ENCODE measurements at places on chromosomes 12 and 14.

GRCh38 chr14:21308132-21308478 lies 28.2 kb downstream of the RPGRIP1 start:
- no peak for DNase-seq

DNA sequence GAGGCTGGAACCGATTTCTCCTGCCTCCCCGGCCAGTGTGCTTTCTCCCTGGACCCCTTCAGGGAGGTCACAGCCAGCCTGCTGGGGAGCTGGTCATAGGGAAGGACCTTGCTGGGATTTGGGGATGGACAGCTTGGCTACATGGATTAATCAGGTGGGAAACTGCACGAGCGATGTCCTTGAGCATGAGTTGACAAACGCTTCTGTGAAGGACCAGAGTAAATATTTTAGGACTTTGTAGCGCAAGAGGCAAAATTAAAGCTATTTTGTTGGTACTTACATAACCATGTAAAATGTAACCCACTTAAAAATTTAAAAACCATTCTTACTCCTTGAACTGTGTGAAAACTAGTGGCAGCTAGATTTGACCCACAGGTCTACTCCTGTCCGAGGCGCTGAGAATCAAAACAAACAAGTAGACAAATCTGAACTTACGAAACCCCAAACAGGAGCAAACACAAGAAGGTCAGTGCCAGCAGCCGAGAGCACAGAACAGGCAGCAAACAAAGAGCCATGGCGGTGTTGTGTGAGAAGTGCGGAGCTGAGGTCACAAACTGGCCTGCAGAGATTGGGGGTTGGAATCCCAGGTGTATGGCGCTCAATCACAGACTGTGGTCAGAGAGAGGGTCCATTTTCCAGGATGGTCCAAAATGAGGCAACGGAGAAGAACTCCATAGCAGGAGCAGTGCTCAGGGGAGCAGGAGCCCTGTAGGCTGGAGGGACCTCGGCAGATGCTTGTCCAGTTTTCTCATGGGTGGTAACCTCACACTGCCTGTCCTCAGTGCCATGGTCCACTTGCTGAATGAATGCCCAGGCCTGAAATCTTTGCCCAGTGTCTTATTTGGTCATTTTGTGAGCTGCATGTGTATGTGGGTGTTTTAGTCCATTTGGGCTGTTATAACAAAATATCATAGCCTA lies 79.2 kb upstream of the CLMN start:
- no peak for DNase-seq

DNA sequence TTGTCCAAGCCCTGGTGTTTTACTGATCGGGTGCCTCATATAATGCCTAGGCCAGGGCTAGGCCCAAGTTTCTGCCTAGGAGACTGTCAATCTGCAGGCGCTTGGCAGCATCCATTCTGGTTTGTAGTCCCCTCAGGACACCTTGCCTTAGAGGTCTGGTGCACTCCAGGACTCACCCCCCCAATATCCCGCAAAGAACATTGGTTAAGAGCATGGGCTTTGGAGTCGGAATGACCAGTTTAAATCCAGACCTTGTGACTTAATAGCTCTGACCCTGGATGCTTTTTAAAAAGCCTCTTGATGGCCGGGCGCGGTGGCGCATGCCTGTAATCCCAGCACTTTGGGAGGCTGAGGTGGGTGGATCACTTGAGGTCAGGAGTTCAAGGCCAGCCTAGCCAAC lies 60.0 kb downstream of the GALNT16 start:
- no peak for DNase-seq

DNA sequence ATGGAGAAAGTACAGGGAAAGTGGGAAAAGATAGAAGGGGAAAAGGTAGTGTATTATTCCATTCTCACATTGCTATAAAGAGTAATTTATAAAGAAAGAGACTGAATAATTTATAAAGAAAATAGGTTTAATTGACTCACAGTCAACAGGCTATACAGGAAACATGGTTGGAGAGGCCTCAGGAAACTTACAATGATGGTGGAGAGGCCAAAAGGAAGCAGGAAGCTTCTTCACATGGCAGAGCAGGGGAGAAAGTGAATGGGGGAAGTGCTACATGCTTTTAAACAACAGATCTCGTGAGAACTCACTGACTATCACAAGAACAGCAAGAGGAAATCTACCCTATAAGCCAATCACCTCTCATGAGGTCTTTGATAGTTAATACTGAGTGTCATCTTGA lies 725.0 kb upstream of the FLRT2 start:
- no peak for DNase-seq

GRCh38 chr12:70005864-70006618 lies 181.0 kb downstream of the MYRFL start:
- no peak for DNase-seq

DNA sequence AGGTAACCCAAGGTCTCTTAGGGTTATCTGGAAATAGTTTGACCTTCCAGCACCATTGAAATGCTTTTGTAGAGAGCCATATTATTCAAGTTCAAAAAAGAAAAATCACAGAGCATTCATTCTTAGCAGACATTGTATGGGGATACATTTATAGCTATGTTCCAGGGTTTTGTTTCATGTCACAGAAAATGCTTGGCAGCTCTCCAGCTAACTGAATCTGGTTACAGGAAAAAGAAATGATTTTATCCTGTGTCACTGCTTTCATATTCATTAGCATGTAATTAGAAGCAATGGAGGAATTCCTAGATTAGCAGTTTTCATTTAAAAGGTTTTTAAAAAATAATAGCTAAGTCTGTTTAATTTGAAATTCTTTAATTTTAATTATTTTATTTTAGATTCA lies 78.9 kb downstream of the SNAPC1 start:
- DNase-seq, result peak; percentile 32

GRCh38 chr12:92363295-92364146 lies 217.9 kb upstream of the BTG1 start:
- peak; percentile 61 for DNase-seq

DNA sequence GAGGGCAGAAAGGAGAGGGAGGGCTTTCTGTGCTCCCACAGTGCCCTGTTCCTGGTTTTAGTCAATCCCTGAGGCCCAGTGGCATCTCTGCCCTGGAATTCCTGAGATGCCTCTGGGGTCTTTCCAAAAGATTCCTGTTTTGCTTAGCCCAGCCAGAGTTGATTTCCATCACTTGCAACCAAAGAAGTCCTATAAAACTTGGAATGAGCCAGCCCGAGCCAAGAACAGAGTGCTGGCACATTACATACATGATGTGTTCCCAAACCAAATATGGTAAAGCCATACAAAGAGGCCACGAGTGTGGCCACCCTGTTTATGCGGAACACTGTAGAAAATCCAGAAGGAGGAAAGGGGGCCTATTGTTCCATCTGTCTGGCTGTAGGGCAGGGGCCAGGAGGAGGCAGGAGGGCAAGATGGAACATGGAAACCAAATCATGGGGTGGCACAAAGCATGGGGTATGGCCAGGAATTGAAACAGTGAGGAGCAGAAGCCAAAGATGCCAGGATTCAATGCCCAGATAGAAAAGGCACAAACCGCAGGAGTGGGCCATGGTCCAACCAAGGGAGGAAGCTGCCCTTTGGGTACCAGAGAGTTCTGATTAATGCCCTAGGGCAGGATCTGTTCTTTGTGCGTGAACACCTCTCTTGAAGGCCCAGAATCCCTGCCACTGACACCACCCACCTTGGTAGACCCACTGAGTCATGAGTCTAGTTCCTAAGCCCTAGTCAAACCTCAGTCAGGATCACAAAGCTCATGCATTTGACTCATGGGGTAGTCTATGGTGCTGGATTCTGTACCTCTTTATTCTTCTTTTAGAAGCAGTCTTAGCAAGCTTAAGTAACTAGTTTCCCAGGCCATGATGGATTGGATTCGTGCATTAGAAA lies 75.2 kb downstream of the LRRC74A start:
- peak; percentile 88 for DNase-seq

- DNase-seq, result peak; percentile 42
Observed at GRCh38 chr12:63802012-63802608, 22.4 kb downstream of the RXYLT1 start.

DNA sequence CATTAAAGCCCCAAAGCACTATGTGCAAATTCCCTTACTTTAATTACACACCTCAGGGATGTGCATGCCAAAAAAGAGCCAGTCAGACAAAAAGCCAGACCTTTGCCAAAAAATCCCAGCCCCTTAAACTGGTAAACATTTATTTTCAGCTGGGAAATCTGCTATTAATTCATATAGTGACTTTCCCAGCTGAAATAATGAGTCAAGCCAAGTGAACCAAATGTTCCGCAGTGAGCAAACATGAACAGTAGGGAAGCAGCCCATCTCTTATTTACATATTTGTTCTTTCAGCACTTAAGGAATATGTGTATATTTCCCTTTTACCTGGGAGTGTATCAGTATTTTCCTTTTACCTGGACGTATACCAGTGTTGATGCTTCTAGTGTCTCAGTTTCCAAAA lies 44.0 kb upstream of the OTX2 start:
- DNase-seq, result no peak

DNA sequence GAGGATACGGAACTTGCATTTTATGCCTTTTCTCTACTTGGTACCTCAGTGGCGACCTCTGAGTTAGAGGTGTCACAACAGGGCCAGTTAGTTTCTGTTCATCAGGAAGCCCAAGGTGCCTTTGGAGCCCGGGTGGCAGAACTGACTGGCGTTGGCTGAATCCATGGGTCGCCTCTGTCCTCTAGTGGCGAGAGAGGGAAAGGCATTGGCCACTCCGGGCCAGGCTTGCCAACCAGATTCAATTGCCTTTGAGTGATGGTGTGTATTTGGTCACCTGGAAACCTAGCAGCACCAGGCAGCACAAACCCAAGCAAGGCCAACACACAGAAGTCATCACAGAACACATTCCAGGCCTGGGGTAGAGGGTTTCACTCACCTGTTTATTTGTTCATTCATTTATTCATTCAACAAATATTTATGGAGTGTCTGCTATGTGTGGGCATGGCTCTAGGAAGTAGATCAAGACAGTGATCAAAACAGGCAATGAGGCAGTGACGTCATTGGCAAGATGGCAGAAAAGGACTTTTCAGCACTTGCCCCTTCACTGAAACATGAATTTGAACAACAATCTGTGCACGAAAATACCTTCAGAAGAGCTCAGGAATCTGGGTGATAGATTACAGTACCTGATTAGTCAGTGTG lies 40.5 kb upstream of the KCNA5 start:
- DNase-seq, result peak; percentile 67

GRCh38 chr12:7127916-7128626 lies 618 bp downstream of the RBP5 start:
- DNase-seq, result no peak

DNA sequence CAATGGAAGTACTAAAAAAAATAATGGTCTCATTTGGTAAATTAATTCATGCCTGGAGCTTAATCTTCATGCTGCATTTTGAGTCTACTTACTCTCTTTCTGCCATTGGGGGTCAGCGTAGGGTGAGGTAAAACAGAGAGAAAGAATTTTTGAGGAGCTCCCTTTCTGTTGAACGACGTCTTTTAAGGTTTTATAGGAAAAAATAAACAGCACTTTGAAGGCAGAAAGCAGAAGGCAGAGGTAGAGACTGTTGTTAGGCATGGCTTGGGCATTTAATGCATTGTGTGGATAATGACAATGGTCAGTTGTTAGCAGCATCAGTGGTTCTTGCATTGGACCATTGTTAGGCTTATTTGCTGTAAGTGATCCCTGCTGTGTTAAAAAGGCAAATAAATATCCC lies 557.2 kb upstream of the STXBP6 start:
- no peak for DNase-seq

DNA sequence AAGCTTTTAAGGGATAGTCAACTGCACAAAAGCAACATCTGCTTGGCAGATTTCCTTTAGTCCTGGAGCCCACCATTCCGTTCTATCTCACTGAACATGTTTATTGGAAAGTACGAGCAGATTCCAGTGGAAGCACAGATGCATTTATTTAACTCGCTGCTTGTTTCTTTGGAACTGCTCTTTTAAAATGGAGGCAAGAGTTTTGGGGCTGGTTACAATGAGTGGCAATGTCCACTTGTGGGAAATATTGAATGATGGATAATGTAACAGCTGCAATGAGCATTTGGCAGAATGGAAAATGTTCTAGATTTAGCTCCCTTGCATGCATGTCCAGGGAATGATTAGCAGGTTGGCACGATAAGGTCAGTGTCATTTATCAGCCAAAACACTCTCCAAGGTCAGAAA lies 163.0 kb downstream of the ATP23 start:
- DNase-seq, result no peak

GRCh38 chr14:72610831-72611200 lies 283.1 kb downstream of the DPF3 start:
- peak; percentile 54 for DNase-seq

DNA sequence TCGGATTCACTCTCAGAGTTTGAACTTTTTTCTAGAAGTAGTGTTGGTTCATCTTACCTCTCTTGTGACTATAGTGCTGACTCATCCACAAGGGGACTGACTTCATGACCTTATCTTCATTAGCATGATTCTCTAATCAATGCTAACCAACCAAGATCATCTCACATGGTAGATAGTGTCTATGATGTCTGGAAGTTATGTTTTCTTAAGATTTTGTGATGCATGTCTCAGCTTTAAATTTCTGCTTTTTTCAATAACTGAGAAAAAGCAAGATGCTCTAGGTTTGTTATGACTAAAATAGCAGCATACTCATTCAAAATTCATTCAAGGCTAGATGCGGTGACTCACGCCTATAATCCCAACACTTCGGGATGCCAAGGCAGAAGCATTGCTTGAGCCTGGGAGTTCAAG lies 12.3 kb upstream of the SLC35E3 start:
- peak; percentile 76 for DNase-seq

GRCh38 chr14:68655911-68656316 lies 137.0 kb downstream of the ZFP36L1 start:
- DNase-seq, result no peak

DNA sequence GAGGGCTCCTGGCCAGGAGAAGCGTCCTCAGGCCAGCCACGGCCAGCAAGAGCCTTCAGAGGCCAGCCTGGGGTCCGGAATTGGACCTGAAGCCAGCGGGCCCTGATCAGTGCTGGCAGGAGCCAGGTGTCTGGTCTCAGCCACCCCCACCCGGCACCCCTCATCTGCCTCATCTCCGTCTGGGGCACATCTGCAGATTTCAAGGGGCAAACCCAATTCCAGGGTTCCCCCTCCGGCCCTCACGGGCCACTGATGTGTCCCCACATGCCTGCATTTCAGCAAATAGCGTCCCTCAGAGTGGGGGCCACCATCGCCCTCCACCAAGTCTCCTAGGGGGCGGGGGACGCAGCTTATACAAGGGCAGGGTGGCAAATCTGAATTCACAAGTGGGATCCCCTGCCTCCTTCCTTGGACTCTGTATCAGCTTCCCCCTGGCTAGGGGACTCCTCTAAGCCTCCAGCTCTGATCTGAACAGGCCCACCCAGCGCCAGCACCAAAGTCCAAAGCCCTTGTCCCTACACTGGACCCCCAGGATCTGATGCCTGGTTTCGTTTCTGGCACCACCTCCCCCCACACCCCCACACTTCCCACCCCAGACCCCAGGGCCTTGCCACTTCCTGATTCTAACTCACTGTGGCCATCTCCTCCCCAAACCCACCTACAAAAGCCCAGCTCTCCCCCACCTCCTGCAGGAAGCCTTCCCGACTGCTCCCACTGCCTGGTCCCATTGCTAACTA lies 10.1 kb downstream of the TMEM179 start:
- DNase-seq, result no peak
